ENCODE measurements at places on chromosomes 6 and 20. TPM values are rescaled to one million over a fixed set of nuclear protein-coding genes. Genes with fewer than 3 reads are reported as not detected.

Gene TNFAIP3
- 8.7 TPM for total RNA-seq

Gene ESF1
- total RNA-seq, result 10.2 TPM

Gene ZNF341
- 1.1 TPM for total RNA-seq

Gene OR12D3
- total RNA-seq, result not detected

Gene PPIL1
- total RNA-seq, result 20.1 TPM

Gene LATS1
- 4.9 TPM for total RNA-seq

Gene PDE7B
- total RNA-seq, result 58.1 TPM

Gene MAK
- not detected for total RNA-seq

Gene PSMB1
- total RNA-seq, result 365 TPM

Gene SAMD5
- 0.43 TPM for total RNA-seq

Gene FITM2
- 5.2 TPM for total RNA-seq

Gene ADTRP
- 3.5 TPM for total RNA-seq

Gene THBD
- total RNA-seq, result 1.2 TPM

Gene C6orf132
- total RNA-seq, result 0.71 TPM

Gene PRRC2A
- 18.6 TPM for total RNA-seq

Gene AHCY
- 90.7 TPM for total RNA-seq

Data from smooth muscle cell of bladder (primary cell).